ENCODE measurements at places on chromosomes 6 and 20.

- DNase-seq: no peak
These were observed 140.3 kb upstream of the TCF21 start for GRCh38 chr6:133748628-133749027.

DNA sequence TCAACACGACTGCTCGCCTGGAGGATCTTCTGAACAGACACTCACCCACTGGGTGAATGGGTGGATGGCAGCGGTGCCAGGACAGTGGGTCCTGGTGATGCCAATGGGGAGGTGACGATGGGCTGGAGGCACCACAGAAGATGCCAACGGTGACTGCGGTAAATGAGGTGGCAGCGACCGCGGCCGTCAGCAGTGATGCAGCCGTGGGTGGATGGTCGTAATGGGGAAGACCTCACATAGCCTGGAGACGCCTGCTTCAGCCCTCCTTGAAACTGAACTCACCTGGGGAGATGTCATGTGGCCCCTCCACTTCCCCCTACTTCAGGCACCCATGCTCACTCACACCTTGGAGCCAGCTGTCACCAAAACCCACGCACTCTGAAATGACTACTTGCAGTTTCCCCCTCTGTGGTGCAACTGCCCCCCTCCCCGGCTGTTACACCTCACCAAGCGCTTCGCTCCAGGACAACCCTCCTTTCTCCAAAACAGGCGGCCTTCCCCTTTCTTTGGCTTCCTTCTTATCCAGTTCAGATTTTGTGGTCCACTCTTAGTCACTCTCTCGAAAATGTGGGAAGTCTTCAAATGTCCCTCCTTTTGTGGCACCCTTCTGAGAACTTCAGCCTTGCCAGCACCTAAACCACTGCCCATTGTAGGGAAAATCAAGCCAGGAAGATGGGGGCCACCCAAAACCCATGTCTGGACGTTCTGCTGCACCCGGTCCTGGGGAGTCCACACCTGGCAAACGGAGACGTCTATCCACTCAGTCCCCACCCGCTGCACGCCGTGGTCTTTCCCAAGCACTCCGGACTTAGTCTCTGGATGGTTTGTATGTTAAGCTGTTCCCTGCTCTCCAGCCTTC, 10.4 kb upstream of the ABHD16B start:
- DNase-seq: no peak

DNA sequence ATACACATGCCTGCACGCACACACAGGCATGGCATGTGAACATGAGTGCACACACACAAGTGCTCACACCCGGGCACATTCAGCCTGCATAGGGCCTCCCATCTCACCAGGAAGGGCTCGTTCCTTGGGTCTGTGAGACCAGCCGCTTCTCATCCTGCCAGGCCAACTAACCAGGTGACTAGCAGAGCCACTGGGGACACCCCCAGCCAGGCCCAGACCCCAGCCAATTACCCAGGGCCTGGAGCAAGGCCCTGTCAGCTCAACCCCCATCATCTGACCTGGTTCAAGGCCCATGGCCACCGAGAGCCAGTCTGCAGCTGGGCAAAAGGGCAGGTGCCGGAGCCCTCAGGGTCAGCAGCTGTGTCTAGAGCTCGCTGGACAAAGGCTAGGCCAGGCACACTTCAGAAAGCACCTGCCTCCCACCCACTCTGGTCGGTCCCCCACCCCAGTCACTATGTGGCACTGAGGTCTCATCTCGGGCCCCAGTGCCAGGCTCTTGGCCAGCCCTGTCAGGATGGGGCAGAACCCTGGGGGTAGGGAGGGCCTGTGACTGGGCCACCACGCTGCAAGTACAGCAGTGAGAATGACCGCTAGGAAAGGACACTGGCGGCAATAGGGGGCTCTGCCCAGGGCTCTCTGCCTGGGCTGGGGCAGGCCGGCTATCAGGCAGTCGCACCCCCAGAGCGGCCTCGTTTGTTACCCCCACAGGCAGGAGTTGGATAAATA, 26.8 kb upstream of the MRGBP start:
- no peak for DNase-seq

DNA sequence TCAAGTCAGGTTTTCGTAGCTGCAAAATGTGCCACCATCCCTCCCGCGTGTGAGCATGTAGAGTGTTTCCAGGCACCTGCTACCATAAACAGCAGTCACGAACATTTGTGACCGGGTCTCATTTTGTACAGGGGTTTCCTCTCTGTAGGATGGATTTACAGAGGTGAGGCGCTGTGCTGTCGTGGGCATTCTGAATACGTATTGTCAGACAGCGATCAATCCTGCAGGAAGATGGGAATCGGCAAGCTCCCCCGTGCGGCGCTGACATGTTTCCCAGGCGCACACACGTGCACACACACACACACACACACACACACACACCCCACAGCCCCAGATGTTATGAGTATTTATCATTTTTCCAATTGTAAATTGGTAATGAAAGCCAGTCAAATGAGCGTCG, 15.8 kb downstream of the ANKRD60 start:
- DNase-seq: no peak

GRCh38 chr6:123168892-123169773, 173.1 kb downstream of the CLVS2 start:
- DNase-seq: no peak

- no peak for DNase-seq
These were observed 33.2 kb upstream of the PLEKHG1 start for GRCh38 chr6:150566486-150566885.

DNA sequence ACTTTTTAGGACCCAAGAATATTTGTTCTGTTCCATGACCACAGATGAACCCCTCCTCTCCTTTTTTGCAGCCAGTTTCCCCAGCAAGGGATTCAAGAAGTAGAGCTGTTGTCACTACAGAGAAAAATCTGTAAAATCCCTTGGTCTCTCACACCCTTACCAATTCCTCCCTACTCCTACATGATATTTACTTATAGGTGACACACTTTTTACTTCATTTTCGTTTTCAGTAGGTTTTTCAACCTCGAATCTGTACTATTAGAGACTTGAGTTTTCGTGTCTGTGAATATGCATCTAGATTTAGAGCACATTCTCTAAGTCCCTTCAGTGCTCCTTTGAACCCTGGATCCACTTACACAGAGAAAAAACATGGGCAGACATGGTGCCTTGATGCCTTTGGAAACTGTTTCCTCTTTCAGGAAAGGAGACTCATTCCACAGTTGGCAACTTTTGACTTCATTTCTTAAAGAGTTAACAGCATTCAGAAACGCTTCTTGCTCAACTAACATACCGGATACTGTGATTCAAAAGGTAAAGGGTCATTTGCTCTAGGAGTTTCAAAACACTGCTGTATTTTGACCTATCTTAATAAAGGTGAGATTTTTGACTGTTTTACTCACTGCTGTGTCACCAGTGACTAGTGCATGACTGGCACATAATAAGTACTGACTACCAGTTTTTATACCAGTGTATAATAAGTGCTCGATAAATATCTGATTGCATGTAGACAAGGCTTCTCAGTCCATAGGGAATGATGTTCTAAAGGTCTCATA, 50.6 kb downstream of the LAMA4 start:
- DNase-seq: no peak

DNA sequence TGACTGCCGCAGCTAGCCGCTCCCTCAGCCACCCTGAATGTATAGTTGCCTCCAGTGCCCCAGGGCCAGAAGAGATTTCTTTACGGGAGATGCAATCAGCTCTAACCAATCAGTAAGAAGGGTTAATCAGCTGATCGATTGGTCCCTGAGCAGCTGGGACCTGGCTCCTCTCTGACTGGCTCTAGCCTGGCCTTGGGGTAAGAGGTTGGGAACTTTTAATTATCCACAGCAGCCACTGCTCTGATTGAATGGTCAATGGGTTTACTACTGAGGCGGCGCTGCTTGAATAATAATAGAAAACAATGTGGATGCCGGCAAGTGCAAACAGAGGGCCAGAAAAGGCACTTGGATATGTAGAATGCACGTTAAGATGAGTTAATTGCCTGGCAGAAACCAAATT, 99.8 kb downstream of the TFAP2A start:
- peak; percentile 29 for DNase-seq

- DNase-seq: no peak
These were observed 90.0 kb upstream of the HMGCLL1 start for GRCh38 chr6:55669028-55669427.

DNA sequence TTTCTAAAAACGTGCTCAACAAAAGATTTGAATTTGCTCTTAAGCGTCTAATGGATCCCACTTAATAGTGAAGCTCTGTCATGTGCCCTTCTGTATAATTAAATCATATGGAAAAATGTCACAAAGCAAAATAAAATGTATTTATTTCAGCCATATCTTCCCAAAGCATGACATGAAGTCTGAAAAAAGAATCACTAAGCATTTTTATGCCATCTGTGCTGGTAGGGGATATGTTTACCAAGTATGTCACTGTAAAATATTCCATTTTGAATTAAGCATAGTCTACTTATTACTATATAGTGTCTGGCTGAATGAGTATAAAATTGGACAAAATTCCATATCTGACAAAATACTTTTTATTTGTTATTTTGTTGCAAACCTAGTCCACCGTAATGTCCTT, 248.0 kb upstream of the QKI start:
- DNase-seq: no peak

DNA sequence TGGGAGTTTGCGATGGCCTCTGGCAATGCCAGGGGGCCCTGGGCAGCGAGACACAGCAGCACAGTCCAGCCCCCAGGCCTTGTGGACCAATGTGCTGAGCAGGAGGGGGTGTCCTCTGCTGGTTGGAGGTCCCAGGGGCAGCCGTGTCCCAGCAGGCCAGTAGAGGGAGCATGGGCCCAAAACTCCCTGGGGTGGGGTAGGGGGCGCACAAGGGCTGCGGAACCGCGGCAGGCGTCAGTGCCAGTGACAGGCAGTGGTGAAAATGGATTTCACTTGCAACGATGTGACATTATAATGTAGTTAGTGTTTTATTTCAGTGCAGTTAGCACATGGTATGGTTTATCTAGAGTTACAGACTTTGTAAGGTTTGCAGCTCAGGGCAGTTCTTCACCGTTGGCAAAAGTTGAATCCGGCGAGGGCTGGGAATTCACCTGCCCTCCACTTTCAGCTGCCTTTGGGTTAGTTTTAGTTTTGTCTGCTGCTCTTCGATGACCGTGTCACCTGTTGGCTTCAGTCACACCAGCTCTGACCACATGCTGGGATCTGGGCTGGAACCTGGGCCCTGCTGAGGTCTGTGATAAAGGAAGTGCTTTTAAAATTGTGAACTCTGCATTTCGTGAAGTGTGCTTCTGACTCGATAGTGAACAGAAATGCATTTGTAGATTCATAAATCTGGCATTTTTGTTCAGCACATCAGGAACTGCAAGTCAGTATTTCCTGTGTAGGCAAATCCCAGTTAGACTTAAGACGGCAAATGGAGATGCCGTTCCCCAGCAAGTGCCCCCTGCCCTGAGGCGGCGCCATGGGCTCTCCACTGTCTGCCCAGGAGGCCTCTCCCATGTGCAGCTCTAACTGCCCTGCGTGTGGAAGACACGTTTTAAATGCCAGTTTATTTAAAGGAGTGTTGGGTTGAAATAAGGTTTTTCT, 46.8 kb downstream of the PYGB start:
- DNase-seq: peak; percentile 56

Data from globus pallidus (tissue), 1 donor.